ENCODE measurements at places on chromosomes 4 and X. TPM values are rescaled to one million over a fixed set of nuclear protein-coding genes. Genes with fewer than 3 reads are reported as not detected.

The RIBC1 gene
- total RNA-seq, result 0.20 TPM

The CABS1 gene
- total RNA-seq, result not detected

The MAGEA1 gene
- 44.1 TPM for total RNA-seq

The LIMCH1 gene
- 0.18 TPM for total RNA-seq

The GRIA3 gene
- total RNA-seq, result not detected

All from K562 (cell line).